ENCODE measurements at places on chromosomes 1 and 21.

DNA sequence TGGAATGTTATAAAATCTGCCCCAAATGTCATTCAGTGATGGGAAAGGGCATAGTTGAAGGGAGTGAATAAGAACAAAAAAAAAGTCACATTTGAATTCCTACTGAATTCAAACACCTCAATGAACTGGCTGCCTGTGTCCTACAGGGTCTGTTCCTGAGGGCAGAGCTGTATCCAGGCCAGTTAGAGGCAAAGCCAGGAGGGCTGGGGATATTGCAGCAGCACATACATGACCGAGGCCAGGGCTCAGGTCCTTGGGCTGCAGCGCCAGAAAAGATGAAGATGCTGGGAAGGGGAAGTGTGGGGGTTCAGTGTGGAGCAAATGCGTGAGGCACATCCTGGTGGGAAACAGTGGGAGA is 449.2 kb downstream of the SIPA1L2 start:
- DNase-seq = no peak

- no peak for DNase-seq
Observed at GRCh38 chr1:44302541-44302940, 52.5 kb downstream of the ERI3 start.

GRCh38 chr1:44405031-44405797 is at the start of gene RNF220:
Gene RNF220, plus strand, starts transcription at chr1:44405255.
- no peak for DNase-seq

DNA sequence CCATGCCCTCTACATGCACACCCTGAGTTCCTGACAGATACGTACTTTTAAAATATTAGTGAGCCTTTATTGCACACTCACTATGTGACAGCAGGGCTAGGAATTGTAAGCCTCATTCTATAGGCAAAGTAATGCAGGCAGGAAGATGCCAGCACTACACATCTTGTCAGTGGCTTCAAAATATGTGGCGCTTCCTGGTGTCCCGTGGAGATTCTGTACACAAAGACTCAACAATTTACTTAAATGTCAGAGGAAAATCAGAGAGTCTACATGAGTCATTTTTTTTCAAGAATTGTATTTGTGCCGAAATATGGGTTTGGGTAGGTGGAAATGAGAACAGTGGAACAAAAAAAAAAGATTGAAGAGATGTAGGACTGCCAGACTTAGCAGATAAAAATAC is 27.6 kb downstream of the RNASEL start:
- no peak for DNase-seq

- no peak for DNase-seq
Observed at GRCh38 chr1:41851589-41851988, 67.1 kb downstream of the HIVEP3 start.

- no peak for DNase-seq
Observed at GRCh38 chr1:7252411-7253117, 467.3 kb downstream of the CAMTA1 start.

DNA sequence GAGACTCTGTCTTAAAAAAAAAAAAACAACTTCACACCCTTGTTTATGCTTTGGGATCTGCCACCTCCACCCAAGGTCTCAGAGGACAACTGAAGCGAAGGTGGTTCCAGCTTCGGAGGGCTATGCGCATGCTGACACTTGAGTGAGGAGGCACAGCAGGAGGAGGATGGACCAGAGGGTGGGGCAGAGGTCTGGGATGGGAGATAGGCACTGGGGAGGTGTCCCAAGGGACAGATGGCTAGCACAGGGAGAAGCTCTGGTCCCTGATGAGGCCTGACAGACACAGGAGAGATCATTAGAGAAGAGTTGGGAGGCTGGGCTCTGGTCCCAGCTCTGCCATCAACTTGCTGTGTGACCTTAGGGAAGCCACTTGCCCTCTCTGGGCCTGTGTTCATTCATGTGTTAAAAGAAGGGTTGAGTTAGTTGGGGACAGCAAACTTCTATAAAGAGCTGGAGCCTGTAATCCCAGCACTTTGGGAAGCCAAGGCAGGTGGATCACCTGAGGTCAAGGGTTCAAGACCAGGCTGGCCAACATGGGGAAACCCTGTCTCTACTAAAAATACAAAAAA is 16.8 kb downstream of the E2F2 start:
- no peak for DNase-seq

DNA sequence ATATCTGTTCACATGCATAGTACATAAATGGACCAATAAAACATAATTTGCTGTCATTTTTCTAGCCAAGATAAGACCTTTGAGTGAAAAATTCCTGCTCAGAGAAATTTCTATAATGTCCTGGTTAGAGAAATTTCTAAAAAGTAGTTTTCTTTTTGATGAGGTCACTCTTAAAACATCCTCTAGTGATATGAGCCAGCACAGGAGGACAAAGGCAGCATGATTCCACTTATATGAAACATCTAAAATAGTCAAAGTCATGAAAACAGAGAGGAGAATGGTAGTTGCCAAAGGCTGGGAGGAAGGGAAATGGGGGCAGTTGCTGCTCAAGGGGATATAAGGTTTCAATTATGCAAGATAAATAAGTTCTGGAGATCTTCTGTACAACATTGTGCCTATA is 239.4 kb downstream of the BACH1 start:
- no peak for DNase-seq

DNA sequence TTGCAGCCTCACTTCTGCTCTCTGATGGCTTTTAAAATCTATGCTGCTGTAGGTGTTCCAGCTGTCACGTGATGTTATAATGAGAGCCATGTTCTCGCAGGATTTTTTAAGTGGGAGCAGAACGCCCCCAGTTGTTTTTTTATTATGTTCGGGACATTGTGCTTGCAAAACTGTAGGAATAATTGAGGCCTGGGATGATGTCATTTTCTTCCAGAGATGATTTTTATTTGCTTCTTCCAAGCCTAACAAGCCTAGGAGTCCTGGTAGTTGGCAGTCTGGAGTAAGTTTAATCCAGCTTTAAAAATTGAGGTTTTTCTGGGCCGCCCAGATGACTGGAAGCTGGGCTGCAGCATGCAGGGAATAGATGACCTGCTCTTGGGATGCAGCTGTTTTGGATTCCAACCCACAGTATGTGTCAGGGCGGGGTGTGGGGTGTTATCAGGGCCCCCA is 34.6 kb upstream of the CHIT1 start:
- no peak for DNase-seq

Data from activated T-helper 1 cell treated with anti-CD3 and anti-CD28 coated beads, Interleukin-2, amount 50 U/mL, for 16 hours (primary cell).